ENCODE measurements at places on chromosomes 3 and 15. TPM values are rescaled to one million over a fixed set of nuclear protein-coding genes. Genes with fewer than 3 reads are reported as not detected.

DNA sequence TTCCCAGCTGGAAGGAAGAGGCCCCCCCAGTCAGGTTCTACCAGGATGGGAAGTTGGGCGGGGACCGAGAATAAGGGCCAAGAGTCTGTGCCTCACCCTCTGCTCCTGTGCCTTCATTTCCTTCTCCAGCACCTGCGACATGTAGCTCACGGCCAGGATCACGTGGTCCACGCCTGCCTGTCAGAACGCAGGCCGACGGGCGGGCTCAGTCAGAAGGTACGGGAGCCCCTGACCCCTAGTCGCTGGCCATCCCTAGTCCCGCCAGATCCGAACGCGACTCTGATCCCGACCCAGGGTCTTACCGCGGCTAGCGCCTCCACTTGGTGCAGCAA, 489 bp downstream of the GMPPB start:
- H3K4me3 ChIP-seq: peak overlapping the region; percentile 90
- peaks cover 7% of the 10 kb centered on the region for H3K36me3 ChIP-seq
- no peaks in the 10 kb centered on the region for H3K27me3 ChIP-seq
- peaks cover 31% of the 10 kb centered on the region for H3K4me1 ChIP-seq

- no peak overlapping the region for H3K4me3 ChIP-seq
- DNase-seq: no peak
- H3K36me3 ChIP-seq: no peaks in the 10 kb centered on the region
Observed at GRCh38 chr15:25789211-25789610, 73.9 kb downstream of the ATP10A start.

DNA sequence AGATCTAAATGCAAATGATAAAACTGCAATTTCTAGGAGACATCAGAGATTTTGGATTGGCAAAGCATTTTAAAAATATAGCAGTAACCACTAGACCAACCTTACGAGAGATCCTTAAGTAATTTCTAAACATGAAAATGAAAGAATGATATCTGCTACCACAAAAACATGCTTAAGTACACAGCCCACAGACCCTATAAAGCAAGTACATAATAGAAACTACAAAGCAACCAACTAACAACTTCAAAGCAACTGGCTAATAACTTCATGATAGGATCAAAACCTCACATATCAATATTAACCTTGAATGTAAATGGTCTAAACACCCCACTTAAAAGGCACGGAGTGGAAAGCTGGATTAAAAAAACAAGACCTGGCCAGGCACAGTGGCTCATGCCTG, 209.9 kb upstream of the SOX14 start:
- H3K36me3 ChIP-seq: no peaks in the 10 kb centered on the region
- no peaks in the 10 kb centered on the region for H3K27me3 ChIP-seq
- H3K27ac ChIP-seq: no peak overlapping the region
- no peak overlapping the region for H3K4me3 ChIP-seq
- H3K4me1 ChIP-seq: no peaks in the 10 kb centered on the region

The WNT5A gene
- total RNA-seq: 16.4 TPM

The BBX gene
- total RNA-seq: 40.1 TPM
